HL-60 (cell line): ENCODE measurements at places on chromosomes 13 and 19.

DNA sequence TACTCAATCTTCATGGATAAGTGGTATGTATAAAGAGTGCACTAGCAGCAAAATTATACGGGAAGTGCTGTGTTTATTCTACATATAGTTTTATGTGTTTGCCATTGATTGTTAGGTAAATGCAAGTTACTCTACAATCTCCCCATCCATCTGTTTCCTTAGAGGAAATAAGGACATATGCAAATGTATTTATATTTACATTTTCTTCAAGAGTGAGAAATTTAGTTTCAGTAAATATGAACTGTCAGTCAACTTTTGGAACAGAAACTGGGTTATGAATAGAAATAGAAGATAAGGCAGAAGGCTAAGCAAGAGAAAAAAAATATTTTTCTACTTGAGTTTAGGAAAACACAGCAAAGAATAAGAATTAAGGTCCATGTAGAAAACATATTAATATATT lies 176.1 kb upstream of the KLHL1 start:
- no peak for DNase-seq

DNA sequence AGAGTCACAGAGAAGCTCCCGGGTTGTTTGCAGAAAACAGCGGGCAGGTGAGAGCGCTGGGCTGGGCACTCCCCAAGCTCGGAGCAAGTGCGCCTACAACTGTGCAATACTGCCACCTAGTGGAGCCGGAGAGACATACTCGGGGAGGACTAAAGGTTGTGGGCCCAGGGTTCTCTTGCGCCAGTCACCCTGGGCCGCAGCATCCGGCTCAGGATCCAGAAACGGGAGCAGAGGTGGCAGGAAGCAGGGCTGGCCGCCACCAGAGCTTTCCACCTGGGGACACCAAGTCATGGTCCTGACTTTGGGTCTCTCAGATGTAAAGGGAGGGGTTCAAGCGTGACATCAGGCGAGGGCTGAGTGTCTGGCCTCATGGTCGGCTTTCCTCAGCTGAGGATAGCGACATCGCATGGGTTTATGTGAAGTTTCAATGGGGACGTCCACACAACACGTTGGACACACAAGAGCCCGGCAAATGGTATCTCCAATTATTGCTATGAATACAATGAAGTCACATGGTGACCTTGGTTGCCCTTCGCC lies 11.2 kb upstream of the KLK4 start:
- DNase-seq: peak; percentile 76

DNA sequence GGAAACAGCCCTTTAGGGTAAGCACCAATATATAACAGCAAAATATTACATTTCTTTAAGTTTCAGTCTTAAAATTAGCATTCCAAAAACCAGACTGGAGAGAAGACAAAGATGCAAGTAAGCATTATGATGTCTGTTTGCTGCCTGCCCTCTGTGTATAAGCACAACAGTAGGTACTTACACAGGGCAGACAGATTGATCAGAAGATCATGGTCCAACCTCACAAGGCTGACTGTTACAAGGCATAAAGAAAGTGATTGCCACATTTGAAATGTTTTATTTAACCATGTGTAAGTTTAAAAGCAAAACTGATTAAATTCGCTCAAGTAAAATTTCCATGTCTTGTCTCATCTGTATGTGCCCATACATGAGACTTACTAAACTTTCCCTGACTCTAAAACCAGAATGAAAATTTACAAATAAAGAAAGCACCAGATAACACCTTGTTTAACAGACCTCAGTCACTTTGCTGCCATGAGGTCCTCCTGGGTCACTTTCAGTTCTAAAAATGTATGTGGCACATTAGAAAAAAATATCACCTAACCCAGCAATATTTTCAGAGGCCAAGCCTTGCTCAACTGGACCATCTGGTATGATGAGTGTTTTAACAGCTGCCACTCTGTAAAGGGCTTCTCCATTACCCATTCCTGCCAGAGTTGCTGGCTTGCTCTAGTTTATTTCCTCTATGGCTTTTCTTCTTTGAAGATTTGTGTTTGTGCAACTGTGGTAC lies 297.0 kb downstream of the RBM26 start:
- no peak for DNase-seq

- DNase-seq: no peak
Observed at GRCh38 chr19:42052241-42052863, 17.7 kb downstream of the GRIK5 start.

GRCh38 chr19:58229255-58229639 lies 533 bp downstream of the ZNF544 start:
- peak; percentile 54 for DNase-seq

DNA sequence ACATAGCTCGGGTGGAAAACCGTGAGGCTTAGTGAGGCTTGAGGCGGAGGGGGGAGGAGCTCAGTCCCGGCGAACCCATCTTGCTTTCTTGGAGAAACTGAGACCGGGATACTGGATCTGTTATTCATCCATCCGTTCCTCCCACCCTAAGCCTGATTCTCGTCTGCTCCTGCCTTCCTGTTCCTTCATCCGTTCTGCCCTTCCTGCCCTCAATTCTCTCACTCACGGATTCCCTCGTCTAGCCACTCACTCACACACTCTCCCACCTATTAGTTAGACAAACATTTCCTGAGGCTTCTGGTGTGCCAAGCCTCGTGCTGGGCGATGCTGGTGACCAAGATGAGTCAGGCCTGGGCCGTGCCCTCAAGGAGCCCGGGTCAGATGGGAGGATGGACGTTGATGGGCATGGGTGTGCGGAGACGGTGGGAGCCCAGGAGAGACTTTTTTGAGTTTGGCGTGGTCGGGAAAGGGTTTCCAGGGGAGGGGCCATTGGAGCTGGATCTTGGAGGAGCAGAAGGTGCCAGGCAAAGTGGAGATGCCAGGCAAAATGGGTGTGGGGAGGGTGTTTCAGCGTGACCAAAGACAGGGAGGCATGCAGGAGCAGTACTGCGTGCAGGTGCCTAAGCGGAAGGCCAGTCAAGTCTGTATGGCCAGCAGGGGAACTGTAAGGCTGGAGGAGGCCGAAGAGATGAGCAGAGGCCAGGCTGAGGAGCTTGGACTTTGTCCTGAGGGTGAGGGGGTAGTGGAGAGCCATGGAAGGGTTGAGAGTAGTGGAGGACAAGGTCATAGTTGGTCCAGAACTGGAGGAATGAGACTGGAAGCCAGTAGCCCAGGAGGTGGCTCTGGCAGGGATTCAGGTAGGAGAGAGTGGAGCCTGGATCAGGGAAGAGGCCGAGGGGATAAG lies 7.4 kb upstream of the CNFN start:
- DNase-seq: no peak

DNA sequence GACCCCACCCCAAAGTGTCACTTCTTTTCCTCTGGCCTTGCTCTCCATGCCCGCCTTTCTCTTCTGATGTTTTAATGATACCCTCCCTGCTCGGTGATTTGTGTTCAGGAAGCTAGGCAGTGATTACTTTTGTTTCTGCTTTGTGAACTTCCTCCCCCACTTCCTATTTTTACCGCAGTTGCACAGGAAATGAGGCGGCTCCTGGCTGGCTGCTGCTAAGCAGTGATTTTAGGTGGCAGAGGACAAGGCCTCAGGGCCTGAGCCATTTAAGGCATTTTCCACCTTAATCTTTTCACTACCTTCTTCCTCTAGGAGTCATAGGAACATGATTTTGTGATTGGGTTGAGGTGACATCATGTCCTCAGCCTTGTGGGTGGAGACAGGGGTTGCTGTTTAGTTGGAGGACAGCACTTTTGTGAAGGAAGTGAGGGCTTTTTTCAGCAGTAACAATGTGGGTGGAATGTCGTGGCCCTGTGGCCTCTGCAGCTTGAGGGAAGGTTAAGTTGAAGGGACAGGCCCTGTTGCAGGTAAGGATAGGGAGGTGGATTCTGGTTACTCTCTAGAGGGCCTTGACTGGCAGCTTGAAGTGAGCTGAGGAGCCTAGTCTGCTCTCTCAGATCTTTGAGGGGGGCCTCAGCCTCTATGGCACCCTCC lies 15.7 kb downstream of the GARRE1 start:
- no peak for DNase-seq

DNA sequence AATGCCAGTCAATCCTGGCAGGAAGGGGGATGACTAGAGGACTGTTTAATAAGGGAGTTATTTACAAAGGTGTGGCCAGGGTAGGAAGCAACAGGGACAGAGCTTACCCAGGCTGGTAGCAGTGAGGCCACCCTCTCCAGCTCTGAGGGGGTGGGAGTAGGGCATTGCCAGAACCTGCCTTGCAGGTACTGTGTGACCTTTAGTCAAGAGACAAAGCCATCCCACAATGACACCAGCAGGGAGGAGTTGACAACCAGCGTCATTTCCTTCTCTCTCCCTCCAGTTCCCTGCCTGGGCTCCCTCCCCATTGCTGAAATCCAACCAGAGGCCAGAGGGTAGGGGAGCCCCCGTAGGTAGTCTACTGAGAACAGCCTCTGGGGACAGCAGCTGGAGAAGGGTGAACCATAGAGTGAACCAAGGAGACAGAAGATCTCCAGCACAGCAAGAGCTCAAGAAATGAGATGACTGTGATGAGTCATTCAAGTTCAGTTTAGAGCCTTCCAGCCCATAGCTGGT lies 33.3 kb upstream of the SPATA13 start:
- DNase-seq: no peak

DNA sequence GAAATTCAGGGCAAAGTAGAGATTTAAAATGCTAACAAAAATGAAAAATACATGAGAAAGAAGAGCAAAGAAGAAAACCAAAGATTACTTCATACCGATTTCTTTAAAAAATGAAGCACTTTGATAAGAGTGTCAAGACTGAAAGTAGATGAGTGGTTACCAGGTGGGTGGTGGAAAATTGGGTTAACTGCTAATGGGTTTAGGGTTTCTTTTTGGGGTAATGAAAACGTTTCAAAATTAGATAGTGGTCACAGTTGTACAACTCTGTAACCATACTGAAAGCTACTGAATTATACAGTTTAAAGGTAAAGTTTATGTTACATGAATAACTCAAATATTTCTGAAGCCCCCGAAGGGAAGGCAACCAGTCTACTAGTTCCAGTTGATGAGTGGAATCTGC lies 179.4 kb downstream of the NDFIP2 start:
- no peak for DNase-seq

DNA sequence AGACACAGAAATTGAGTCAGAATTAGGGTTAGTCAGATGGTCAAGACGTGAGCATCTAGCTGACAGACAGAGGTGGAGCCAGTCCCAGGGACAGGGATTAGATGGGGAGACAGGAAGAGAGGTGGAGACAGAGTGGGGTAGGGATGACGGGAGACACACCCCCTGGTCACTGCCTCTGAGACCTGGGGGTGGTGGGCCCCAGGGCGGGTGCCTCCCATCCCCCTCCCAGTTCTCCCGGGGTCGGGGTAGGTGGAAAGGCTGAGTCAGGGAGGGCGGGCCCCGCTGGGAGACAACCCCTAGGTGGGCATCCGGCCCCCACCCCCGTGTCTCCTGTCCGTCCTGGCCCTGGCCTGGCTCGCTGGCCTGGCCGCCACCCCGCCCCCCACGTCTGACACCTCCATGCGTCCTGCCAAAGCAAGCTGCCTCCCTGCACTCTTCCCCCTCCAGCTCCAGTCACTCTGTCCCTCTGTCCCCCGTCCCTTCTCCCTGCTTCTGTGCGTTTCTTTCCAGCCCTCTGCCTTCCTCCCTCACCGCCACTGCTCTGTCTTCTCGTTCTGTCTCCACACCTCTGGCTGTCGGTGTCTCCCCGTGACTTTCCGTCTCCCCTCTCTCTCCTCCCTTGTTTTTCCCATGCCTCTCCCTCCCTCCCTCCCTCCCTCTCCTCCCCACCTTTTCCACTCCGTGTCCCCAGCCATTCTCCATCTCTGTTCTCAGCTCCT lies 15.1 kb downstream of the CCDC97 start:
- DNase-seq: no peak

DNA sequence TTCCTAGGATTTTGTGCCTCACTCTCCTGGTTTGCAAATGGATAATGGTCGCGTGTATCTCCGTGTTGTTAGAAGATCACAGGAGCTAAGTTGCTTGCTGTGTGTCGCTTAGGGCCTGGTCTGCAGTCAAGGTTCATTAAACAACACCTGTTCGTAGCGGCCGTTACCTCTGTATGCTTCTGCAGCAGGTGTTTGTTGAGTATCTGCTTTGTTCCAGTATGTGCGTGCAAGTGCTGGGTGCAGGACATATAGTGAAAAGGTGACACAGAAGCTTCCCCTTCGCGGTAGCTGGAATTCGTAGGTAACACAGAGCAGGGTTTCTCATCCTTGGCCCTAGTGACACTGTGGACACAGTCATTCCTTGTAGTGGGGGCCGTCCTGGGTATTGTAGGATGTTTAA lies 5.4 kb downstream of the MED25 start:
- no peak for DNase-seq

DNA sequence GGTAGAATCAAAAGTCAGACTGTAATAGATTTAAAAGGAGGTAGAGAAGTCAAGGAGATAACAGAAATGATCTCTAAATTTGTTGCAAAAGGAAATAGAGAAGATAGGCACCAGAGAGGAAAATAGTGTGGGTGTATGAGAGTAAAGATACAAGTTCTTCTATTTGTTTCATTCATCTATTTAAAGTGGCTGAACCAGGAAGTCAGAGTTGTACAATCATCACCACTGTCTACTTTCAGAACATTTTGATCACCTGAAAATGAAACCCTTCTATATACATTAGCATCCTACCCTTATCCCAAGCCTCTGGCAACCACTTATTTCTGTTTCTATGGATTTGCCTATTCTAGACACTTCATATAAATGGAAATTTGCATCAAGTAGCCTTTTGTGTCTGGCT lies 36.7 kb downstream of the INTS6 start:
- DNase-seq: no peak

- peak; percentile 15 for DNase-seq
Observed at GRCh38 chr19:15810335-15810734, 5.1 kb downstream of the OR10H1 start.

DNA sequence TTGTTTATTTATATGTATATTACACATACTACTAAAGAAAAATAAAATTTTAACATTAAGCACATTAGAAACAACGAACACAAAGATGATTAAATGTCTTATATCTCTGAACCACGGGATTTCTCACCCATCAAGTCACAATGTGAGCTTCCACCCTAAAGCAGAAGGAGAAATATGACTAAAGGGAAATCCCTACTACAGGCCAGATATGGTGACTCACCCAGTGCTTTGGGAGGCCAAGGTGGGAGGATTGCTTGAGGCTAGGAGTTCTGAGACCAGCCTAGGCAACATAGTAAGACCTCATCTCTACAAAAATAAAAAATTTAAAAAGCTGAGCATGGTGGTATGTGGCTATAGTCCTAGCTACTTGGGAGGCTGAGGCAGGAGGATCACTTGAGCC lies 24.6 kb downstream of the DCT start:
- no peak for DNase-seq

DNA sequence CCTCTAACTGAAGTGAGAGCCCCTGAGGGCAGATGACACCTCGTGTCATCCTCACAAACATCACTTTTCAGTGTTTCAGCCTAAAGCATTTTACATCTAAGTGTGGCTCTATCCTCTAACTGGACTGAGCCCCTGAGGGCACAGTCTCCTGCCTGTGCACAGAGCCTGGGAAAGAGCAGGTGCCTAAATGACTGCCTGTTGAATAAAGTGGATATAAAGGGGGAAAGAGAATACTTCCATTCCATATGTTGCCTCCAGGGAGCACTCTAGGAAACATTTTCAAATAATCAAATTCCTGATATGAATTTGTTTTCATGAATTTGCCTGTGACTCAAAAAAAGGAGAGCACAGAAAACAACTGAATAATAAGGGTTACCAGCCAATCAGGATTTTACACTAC lies 32.2 kb downstream of the CNMD start:
- no peak for DNase-seq

GRCh38 chr13:97932647-97933046 lies 20.8 kb upstream of the IPO5 start:
- DNase-seq: no peak

- no peak for DNase-seq
Observed at GRCh38 chr19:35142606-35143230, 337 bp upstream of the FXYD7 start.

- DNase-seq: no peak
Observed at GRCh38 chr13:99379856-99380801, 72.9 kb upstream of the GPR183 start.

GRCh38 chr19:6521718-6522646 lies 8.8 kb upstream of the TNFSF9 start:
- no peak for DNase-seq
